ENCODE measurements at places on chromosomes 16 and 17.
A peak's percentile ranks its signal among the peaks of the same experiment; 100 is the strongest.

DNA sequence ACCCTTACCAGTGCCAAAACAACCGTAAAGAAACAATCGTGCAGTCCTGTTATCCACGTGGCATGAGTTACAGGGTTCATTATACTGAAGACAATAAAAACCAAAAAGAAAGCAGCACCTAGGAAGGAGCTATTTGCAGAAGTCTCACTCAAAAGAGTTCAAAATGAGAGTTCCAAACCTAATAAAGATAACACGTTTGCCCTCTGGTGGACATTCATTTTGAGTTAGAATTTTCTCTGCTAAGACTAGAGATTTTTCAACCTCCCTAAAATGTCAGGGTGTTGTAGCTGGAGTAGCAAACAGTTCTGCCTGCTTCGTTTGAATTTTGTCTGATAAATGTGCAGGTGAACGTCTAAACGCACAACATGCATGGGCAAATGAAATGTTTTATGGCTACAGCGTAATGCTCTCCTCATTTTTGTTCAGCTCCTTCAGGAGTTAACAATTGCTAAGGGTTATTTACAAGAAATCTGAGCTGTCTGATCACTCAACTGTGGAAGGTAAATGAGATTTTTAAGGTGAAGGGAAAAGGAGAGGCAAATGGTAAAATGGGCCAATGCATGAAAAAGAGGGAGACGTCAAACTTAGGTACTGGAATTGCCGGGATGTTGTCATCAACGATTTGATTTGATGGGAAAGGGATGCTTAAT lies 1067.9 kb upstream of the EEF2KMT start:
- no peak for DNase-seq

DNA sequence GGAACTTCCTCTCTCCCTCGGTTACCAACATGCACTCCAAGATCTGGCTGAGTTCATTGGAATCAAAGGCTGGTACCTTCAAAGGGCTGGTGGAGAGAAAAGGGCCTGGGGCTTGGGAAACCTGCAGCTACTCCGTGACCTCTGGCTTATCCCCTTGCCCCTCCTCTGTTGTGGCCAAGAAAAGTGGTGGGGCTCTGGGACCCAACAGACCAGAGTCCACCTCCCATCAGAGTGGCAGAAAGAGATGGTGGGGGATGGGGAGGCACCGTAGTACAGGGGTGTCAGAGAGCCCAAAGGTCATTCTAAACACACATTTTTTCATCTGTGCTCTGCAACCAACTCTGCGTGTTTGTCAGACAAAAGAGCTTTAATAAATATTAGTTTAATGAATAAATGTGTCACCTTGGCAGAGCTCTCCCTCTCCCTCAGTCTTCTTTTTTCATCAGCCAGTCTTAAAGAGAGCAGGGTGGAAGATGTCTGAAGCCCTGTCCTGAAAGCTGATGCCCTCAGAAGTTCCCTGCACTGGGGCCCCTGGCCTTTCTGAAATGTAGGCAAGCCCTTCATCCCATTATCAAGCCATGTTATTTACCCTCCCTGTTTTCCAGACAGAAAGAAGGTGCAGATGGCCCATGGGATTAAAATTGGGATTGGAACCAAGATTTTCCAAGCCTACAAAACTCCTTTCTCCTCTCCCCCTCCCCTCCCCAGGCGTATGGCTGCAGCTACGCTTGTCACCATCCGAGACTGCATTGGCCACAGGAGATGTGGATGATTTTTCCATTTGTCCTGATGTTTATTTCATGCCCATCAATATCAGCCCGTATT lies 227.3 kb downstream of the CCDC182 start:
- no peak for DNase-seq

- DNase-seq = no peak
Observed at GRCh38 chr16:80164966-80165550, 375.7 kb upstream of the DYNLRB2 start.

GRCh38 chr17:80789356-80789902 lies 202.2 kb upstream of the CHMP6 start:
- peak; percentile 41 for DNase-seq

GRCh38 chr16:55325080-55325447 lies 1.1 kb downstream of the IRX6 start:
- DNase-seq = no peak

GRCh38 chr16:68533937-68534336 lies 5.2 kb upstream of the ZFP90 start:
- no peak for DNase-seq

DNA sequence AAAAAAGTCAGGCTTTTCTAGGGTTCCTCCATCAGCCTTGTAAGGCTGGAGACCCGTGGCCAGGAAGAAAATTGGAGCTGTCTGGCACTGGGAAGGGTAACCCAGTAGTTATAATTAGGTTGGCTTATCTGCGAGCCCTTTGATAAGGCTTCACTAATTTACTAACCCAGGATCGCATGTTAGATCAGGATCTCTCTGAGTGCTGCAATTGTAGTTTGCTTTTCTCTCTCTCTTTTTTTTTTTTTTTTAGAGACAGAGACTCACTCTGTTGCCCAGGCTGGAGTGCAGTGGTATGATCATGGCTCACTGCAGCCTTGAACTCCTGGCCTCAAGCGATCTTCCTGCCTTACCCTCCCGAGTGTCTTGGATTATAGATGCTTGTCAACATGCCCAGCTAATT lies 17.0 kb downstream of the ABCC1 start:
- DNase-seq = no peak

- no peak for DNase-seq
Observed at GRCh38 chr17:47739150-47739549, 6.1 kb downstream of the TBX21 start.

DNA sequence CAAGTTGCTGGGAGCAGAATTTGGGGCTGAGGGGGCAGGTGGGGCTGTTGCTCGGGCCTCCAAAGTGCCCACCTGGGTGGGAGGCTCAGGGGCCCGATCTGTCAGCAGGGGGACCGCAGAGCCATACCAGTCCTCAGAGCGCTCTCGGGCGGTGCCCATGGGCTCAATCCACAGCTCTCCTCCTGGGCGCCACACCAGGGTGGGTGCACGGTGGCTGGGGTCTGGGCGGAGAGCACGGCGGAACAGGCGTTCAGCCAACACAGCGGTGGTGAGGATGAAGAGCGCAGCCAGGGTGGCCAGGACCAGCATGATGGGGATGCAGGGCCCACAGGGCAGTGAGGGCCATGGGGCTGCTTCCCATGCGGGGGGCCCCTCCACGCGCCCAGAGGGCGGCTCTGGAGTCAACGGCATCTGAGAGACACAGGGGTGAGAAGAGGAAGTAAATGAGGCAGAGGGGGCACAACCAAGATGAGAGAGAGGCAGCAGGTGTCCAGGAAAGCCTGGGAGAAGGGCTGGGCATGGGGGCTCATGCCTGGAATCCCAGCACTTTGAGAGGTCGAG lies 1.2 kb downstream of the C16orf54 start:
- peak; percentile 17 for DNase-seq

GRCh38 chr16:72658888-72659717 lies 388.8 kb downstream of the ZFHX3 start:
- no peak for DNase-seq

DNA sequence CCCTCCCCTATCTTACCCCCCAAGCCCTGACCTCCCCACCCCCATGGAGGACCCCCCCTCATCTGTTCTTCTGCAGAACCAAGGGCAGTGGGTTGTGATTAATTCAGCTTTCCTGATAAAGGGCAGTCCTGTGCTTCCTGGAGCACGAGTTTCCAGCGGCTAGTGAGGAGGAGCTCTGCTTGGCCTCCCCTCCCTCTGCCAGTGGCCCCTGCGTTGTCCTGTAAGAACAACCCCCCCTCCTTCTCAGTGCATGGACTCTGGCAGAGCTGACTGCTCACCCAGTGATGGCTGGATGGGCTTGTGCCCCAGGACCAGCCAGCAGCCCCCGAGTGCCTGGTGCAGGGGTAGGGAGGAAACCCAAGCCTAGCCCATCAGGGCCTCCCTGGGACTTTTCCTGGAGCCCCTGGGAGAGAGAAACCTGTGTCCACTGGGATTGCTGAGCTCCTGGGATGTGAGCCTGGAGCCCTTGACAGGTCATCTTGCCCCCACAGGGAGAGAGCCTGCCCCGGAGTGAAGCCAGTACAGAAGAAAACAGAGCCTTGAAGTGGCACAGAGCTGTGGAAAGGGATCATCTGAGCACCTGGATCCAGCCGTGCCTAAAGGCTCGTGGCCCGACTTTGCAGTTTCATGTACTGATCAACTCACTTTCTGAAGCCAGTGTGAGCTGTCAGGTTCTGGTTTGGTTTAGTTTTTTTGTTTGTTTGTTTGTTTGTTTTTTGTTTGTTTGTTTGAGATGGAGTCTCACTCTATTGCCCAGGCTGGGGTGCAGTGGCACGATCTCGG lies 26.5 kb downstream of the MMP15 start:
- DNase-seq = no peak

- DNase-seq = no peak
Observed at GRCh38 chr17:75917917-75918445, 13.3 kb upstream of the MRPL38 start.

All from stimulated activated CD4-positive, alpha-beta T cell treated with anti-CD3 and anti-CD28 coated beads, Interleukin-2, amount 100 ng/mL, for 24 hours (primary cell).